MM.1S (cell line): ENCODE measurements at places on chromosomes 4 and X.

GRCh38 chr4:46999566-46999965 is 6.2 kb upstream of the GABRA4 start:
- H3K36me3 ChIP-seq, result no peaks in the 10 kb centered on the region
- DNase-seq, result no peak
- no peak overlapping the region for H3K4me3 ChIP-seq
- H3K27me3 ChIP-seq, result no peaks in the 10 kb centered on the region

DNA sequence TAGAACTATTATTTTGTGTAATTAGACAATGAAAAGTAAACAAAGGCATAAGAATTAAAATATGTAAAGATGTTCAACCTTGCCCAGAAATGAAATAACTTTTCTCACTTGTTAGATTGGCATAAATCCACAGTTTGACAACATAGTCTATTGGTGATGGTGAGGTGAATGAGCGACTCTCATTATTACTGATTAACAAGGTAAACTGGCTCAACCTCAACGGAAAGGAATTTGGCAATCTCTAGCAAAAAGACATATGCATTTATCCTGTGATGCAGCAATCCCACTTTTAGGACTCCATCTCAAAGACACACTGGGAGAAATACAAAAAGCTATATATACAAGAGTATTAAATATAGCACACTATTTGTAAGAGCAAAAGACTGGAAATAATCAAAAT is 22.3 kb downstream of the UBA6 start:
- H3K4me1 ChIP-seq, result no peaks in the 10 kb centered on the region
- no peak overlapping the region for H3K4me3 ChIP-seq
- no peak for DNase-seq
- H3K27ac ChIP-seq, result no peak overlapping the region
- no peaks in the 10 kb centered on the region for H3K27me3 ChIP-seq
- 0 out of 2 replicates have a peak, but pooled peaks cover 6% of the 10 kb centered on the region for H3K36me3 ChIP-seq

- no peaks in the 10 kb centered on the region for H3K36me3 ChIP-seq
- H3K4me1 ChIP-seq, result no peaks in the 10 kb centered on the region
- no peak overlapping the region for H3K4me3 ChIP-seq
- no peaks in the 10 kb centered on the region for H3K27me3 ChIP-seq
- no peak overlapping the region for H3K27ac ChIP-seq
- DNase-seq, result no peak
These were observed 21.3 kb upstream of the CDKN2AIP start for GRCh38 chr4:183422962-183423631.

DNA sequence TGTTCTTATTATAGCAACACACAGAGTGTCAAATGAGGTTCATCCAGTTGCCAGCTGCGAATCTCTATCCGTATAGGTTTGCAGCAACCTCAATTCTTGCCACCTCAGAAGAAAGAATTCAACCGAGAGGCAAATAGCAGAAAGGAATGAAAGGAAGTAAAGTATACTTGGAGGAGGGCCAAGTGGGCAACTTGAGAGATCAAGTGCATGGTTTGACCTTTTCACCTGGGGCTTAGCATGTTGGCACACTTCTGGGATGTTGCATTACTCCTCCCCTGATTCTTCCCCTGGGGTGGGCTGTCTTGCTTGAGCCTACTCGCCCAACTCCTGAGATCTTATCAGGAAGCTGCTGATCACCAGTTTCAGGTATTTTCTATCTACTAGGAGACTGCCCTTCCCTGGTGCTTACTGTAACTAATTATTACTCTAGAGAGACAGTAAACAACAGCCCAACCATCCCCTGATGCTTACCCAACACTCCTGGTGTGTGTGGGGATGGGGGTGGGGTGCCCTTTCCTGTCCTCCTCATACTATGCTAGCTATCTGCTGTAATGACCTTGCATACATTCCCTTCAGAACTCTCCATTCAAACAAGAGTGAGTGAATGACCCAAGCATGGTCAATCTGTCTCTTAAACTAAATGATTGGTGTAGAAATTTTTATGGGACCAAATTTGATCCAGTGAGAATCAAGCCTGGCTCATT is 7.3 kb upstream of the TMEM33 start:
- H3K36me3 ChIP-seq, result no peaks in the 10 kb centered on the region
- no peaks in the 10 kb centered on the region for H3K27me3 ChIP-seq
- DNase-seq, result no peak

DNA sequence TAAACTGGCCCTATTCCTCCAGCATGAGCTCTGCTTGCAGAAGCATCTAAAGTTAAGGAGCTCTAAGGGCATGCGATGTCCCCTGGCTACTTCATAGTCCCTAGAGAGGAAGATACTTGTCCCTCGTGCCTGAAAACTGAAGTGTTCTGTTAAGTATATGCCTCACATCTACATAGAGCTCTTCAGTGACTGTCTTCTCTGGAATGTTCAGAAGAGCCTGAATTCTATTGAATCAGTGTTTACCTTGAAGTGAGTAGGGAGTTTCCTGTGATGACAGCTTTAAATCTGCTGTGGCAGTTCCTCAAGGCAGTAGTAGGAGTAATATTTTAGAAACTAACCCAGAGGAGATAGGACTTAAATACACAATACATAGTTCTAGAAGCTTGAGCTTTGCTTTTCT is 111.2 kb downstream of the ZNF518B start:
- no peaks in the 10 kb centered on the region for H3K36me3 ChIP-seq
- H3K4me3 ChIP-seq, result no peak overlapping the region
- H3K4me1 ChIP-seq, result no peaks in the 10 kb centered on the region
- no peak for DNase-seq
- no peaks in the 10 kb centered on the region for H3K27me3 ChIP-seq
- no peak overlapping the region for H3K27ac ChIP-seq

GRCh38 chrX:101347859-101348451 is 587 bp downstream of the TIMM8A start:
- DNase-seq, result no peak
- H3K4me1 ChIP-seq, result no peaks in the 10 kb centered on the region
- H3K27me3 ChIP-seq, result no peaks in the 10 kb centered on the region
- peak overlapping the region; percentile 89 for H3K4me3 ChIP-seq
- peak overlapping the region; percentile 79; the same call in 1 of the 2 replicates for H3K27ac ChIP-seq

DNA sequence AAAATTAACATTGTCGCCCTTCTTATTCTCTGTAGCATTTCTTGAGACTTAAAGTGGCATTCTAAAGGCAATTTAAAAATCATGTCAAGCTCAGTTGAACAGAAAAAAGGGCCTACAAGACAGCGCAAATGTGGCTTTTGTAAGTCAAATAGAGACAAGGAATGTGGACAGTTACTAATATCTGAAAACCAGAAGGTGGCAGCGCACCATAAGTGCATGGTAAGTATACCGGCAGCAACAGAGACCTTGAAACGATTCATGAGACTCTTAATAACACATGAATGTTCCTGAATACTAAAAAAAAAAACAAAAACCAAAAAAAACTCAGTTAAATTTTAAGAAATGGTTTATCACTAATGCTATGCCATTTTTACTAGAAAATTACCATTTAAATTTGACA is 82.4 kb upstream of the HPRT1 start:
- DNase-seq, result peak; percentile 64
- H3K36me3 ChIP-seq, result no peaks in the 10 kb centered on the region
- H3K4me3 ChIP-seq, result no peak overlapping the region
- H3K4me1 ChIP-seq, result no peaks in the 10 kb centered on the region

DNA sequence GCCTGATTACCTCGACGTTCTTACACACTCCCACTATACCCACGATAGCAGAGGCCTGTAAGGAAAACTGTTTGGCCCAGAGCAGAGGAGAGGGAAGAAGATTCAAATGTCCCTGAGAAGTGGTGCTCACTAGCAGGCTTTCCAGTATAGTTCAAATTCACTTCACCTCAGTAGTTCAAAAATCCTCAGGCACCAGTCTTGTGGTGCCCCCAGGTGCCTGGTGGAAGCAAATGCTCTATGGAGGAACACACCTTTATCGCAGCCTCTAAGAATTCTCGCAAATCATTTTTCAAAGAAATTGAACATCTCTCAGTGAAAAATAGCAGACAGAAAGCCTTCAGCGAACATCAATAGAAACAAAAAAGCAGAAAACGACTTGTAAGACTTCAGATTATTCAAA is 12.2 kb upstream of the MTMR1 start:
- no peak for DNase-seq
- H3K27me3 ChIP-seq, result no peaks in the 10 kb centered on the region
- no peak overlapping the region for H3K4me3 ChIP-seq
- no peaks in the 10 kb centered on the region for H3K36me3 ChIP-seq
- no peaks in the 10 kb centered on the region for H3K4me1 ChIP-seq

GRCh38 chr4:40194602-40195161 is 2.1 kb upstream of the RHOH start:
- no peaks in the 10 kb centered on the region for H3K36me3 ChIP-seq
- H3K4me3 ChIP-seq, result peak overlapping the region; percentile 83
- peak; percentile 82 for DNase-seq
- peak overlapping the region; percentile 97 for H3K27ac ChIP-seq

DNA sequence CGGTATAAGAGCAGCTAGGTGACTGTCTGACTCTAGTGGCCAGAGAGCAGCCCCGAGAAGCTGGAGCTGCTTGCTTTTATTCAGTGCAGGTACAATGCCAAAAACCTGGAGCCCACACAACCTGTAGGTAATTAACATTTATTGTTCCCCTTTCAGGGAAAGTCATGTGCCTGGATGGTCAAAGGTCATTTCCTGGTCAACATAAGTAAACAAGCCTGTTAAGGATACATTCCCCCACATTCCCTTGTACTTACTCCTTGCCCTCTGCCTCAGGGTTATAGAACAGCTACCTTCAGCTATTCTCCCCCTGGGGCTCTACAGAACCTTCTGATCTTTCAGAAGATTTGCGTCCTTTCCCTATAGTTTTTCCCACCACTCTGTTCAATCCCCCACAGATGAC is 253.4 kb downstream of the TMA16 start:
- no peaks in the 10 kb centered on the region for H3K36me3 ChIP-seq
- no peak for DNase-seq
- no peak overlapping the region for H3K27ac ChIP-seq
- peaks cover 12% of the 10 kb centered on the region for H3K4me1 ChIP-seq

- H3K27me3 ChIP-seq, result no peaks in the 10 kb centered on the region
- DNase-seq, result peak; percentile 12
- no peak overlapping the region for H3K4me3 ChIP-seq
- H3K4me1 ChIP-seq, result no peaks in the 10 kb centered on the region
- H3K36me3 ChIP-seq, result no peaks in the 10 kb centered on the region
These were observed 430.5 kb upstream of the POU3F4 start for GRCh38 chrX:83077606-83078005.

- no peak overlapping the region for H3K4me3 ChIP-seq
- no peaks in the 10 kb centered on the region for H3K36me3 ChIP-seq
- peaks cover 16% of the 10 kb centered on the region for H3K4me1 ChIP-seq
- no peak overlapping the region for H3K27ac ChIP-seq
These were observed 278.5 kb downstream of the EPHA5 start for GRCh38 chr4:65391814-65392213.

DNA sequence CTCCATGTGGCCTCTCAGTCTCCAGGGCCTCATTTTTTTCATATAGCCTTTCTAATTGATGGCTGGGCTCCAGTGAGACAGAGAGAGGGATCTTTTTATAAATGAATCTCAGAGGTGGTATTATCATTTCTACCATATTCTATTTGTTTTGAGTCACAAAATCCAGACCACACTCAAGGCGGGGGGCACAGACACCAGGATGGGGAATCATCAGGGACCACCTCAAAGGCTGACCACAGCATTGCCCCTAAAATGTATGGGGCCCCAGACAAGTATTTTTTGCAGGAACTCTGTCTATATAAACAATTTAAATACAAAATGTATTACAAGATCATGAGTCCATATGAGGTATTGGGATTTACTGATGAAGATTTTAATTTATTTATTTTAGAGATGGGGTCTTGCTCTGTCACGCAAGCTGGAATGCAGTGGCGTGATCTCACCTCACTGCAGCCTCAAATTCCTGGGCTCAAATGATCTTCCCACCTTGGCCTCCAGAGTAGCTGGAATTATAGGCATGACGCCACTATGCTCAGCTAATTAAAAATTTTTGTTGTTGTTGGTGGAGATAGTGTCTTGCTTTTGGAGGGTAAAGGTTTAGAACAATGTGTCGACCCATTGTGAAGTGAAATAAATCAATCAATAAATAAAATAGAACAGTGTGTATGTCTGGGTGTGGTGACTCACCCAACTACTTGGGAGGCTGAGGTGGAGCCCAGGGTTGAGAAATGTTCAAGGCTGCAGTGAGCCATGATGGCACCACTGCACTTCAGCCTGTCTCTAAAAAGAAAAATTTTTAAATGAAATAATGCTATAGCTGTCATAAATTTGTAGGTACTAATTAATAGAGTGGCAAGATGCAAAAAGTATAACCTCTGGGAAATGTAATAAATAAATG is 29.4 kb downstream of the WDR13 start:
- no peaks in the 10 kb centered on the region for H3K36me3 ChIP-seq
- peaks cover under 1% of the 10 kb centered on the region; the same call in 1 of the 2 replicates for H3K4me1 ChIP-seq
- no peaks in the 10 kb centered on the region for H3K27me3 ChIP-seq
- no peak overlapping the region for H3K4me3 ChIP-seq
- DNase-seq, result no peak

DNA sequence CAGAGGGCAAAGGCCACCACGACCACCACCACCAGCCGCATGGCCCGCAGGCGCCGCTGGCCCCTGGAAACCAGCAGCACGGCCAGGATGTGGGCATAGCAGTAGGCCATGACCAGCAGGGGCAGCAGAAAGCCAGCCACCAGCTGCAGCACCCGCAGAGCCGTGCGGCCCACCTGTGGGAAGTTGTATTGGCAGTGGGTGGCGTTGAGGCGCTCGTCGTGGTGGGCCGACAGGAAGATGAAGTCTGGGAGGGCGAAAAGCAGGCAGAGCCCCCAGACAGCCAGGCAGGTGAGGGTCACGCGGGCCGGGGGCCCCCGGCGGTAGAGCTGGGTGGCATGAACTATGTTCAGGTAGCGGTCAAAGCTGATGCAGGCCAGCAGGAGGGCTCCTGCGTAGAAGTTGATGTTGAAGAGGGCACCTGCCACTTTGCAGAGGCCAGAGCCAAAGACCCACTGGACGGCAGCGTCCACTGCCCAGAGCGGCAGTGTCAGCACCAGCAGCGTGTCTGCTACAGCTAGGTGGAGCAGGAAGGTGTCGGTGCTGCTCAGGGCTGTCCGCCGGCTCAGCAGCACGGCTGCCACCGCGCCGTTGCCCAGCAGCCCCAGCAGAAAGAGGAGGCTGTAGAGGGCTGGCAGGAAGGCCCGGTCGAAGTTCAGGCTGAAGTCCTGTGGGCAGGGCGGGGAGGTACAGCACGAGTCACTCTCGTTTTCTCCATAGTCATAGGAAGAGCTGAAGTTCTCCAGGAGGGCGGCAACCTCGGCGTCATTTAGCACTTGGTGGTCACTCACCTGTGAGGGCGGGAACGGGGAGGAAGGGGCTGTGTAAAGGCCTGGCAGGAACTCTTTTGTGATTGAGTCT is 1.4 kb downstream of the CXCR3 start:
- no peak overlapping the region for H3K4me3 ChIP-seq
- peaks cover 35% of the 10 kb centered on the region for H3K4me1 ChIP-seq
- H3K27me3 ChIP-seq, result no peaks in the 10 kb centered on the region
- H3K36me3 ChIP-seq, result no peaks in the 10 kb centered on the region

DNA sequence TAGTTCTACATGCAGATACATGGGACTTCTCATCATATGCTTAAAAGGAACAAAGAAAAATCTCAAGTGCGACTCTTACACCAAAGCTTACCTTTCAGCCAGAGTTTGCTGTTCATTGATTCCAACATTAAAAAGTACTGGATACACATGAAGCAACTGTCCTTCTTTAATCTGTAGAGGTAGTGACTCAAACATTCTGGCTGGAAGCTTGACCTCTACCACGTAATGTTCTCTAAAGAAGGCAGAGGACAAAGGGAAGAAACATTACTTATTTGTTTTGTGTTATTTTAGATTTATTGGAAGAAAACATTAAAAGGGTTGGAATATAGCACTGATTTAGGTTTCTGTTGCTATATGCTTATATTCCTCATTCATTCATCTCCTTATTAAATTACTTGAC is 476.1 kb downstream of the IL15 start:
- H3K36me3 ChIP-seq, result no peaks in the 10 kb centered on the region
- DNase-seq, result no peak
- no peak overlapping the region for H3K4me3 ChIP-seq
- H3K27ac ChIP-seq, result no peak overlapping the region
- no peaks in the 10 kb centered on the region for H3K4me1 ChIP-seq
